KG1 (cell line): ENCODE measurements at places on chromosomes 5 and 9.

- no peak for DNase-seq
These were observed at the start of gene CARD9 for GRCh38 chr9:136373300-136374182. Gene CARD9, minus strand, starts transcription at chr9:136373669. Its CDS starts 1,591 bp downstream, at chr9:136372078.

- no peak for DNase-seq
These were observed 15.0 kb upstream of the LVRN start for GRCh38 chr5:115947260-115947659.

DNA sequence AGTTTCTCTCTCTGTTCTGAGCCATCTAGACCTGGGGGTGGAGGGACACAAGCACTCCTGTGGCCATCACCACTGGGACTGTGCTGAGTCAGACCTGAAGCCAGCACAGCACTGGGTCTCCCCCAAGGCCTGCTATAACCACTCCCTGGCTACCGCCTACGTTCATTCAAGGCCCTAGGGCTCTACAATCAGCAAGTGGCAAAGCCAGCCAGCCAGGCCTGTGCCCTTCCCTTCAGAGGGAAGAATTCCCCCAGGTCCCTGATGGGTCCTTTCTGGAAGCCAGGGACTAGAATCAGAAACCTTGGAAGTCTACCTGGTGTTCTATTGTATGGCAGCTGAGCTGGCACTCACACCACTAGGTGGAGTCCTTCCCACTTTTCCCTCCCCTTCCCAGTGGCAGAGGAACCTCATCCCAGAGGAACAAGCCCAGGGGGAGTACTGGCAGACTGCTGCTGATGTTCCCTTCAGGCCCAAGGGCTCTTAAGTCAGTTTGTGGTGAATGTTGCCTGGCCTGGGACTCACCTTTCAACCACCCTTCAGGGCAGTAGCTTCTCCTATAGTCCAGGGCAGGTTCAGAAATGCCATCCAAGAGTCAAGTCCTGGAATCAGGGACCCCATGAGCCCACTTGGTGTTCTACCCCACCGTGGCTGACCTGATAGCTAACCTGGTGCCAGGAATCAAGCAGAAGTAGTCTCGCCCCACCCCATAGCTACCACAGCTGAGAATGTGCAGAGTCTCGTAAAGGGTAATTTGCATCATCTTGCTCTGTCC is 20.0 kb downstream of the JMY start:
- no peak for DNase-seq

- DNase-seq = no peak
These were observed 22.1 kb upstream of the MARCHF6 start for GRCh38 chr5:10331341-10331796.

GRCh38 chr9:121476156-121476555 is 23.5 kb downstream of the GGTA1 start:
- DNase-seq = no peak

- no peak for DNase-seq
These were observed 8.8 kb downstream of the PAX5 start for GRCh38 chr9:37025071-37025822.

- DNase-seq = no peak
These were observed 457.0 kb downstream of the PDE4D start for GRCh38 chr5:59436364-59437148.

GRCh38 chr5:42650084-42650483 is 106.5 kb upstream of the CCDC152 start:
- DNase-seq = no peak

- no peak for DNase-seq
These were observed 123.4 kb downstream of the ARL15 start for GRCh38 chr5:54186912-54187445.

- no peak for DNase-seq
These were observed 58.3 kb downstream of the FAM81B start for GRCh38 chr5:95449460-95449859.

DNA sequence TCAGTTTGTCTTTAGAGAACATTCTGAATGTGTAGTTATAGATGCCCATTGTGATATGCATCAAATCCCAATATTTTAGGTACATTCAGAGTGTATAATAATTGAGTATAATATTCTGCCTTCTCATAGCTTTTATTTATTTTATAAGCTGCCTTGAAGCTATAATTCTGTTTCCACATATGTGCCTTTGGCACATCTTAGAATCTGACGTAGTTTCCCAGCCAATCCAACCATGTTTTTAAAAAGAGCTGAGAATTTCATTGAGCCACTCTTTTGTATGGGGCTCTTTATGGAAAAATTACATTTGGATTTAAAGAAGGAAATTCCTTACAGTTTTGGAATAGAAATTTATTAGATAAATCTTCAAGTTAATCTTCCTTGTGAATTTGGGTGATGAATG is 65.4 kb downstream of the ADCY2 start:
- no peak for DNase-seq

DNA sequence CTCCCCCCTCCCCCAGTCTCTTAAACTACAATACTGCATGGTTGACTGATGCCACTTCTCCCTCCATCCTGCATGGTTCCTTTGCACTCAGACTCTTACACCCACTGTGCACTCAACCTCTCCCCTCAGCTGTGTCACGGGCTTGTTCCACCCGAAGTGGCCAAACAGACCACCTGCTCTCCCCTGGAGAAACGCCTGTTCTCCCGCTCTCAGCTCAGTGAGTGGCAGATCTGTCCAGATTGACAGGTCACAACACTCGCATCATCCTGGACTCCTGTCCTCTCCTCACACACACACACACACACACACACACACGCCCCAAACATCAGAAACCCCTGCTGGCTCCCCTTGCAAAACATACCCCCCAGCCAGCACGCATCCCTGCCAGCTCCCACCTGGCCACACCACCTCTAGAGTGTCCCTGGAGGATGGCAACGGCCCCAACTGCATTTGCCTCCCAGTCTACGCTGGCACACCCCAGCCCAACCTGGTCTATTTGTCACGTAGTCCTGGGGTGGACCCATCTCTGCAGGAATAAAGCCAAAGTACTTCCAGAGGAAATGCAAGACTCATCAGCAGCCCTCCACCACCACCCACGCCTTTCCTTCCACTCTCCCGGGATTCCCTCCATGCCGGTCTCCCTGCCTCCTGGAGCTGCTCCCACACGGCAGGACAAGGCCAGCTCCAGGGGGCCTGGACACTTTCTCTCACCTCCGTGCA is 2.9 kb downstream of the OR2V1 start:
- no peak for DNase-seq

DNA sequence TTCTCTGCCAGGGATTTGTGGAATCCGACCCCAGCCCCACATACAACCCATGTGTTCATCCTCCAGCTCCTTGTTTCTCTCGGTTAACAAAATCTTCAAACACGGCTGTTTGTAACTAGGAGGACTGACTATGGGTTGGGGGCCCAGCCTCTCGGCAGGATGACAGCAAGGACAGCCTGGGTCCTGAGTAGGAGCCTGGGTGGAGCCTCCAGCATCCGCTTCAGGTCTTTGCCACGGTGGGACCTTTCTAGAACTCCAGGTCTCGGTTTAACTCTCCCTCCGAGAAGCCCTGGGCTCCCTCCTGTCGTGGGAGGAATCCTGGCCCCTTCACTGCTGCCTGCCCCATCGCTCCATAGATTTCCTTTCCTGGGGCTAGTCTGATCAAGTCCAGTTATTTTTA is 248.5 kb downstream of the PBX3 start:
- no peak for DNase-seq

- DNase-seq = no peak
These were observed 1260.8 kb upstream of the WWC1 start for GRCh38 chr5:167030500-167031120.

DNA sequence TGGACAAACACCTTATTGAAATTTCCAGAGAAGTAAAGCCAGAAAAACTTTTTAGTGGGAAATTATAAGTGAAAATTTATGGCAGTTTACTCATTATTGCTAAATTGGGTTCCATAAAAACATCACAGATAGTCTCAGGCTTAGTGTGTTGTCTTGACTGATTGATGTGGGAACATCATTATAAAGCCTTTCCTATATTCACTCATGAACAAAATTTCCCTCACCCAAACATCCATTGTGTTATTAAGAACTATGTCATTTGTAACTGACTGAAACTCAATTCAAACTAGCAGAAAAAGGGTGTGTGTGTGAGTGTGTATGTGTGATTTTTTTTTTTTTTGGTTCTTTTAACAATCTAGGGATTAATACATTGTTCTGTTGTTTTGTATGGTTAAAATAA is 143.7 kb upstream of the SEMA6A start:
- no peak for DNase-seq
